Stimulated activated CD8-positive, alpha-beta memory T cell treated with anti-CD3 and anti-CD28 coated beads, Interleukin-2, amount 100 ng/mL, for 1 hour (primary cell): ENCODE measurements at places on chromosomes 11 and 22.

GRCh38 chr11:103528046-103528445 lies 418.8 kb downstream of the DYNC2H1 start:
- no peak for DNase-seq

DNA sequence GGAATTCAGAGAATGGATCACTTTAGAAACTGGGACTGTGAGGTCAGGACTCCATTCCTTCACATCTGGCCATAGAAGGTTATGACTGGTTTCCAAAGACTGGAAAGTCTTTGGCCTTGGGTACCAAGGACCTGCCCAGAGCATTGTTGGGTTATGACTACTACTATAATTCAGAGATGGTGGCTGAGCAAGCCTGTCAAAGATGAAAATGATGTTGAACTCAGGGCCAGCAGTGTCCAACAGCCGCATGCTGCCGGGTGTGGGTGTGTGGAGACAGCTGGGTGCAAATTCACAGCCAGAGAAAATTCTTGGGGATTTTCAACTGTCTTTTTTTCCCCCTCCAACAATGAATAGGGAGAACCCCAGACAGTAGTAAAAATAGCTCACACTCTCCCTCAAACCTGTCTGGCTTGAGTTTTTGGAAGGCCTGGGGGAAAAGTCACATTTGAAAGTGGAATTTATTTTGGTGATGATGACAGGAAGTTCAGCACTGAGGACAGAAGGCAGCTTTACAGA lies 166.8 kb upstream of the NCAM1 start:
- DNase-seq = no peak

GRCh38 chr22:38411016-38411415 lies 44.0 kb downstream of the KCNJ4 start:
- no peak for DNase-seq

DNA sequence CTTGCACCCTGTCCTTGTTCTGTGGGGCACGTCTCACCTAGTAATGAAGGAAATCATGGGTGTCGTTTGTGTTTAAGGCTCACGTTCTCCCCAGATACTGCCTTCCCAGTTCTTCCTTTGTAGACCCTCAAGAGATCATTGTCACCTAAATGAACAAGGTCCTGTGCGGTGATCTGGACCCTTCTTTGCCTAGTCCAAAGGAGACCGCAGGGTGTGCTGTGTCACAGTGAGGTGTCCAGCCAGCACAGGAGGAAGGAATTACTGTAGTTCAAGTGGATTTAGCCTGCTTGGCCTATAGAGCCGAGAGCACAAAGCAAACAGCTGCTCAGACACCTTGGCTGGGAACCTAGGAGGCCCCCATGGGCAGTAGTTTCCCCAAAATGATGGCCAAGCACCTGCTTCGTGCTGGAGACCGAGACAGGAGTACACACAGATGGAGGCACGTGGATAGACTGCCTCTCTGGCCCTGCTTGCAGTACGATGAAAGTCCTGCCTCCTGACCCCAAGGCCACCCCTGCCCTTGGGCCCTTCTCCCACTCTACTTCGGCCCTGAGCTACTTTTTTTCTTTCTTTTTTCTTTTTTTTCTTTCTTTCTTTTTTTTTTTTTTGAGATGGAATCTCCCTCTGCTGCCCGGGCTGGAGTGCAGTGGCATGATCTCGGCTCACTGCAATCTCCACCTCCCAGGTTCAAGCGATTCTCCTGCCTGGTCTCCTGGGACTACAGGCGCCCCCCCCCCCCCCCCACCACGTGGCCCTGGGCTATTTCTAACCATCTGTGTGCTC lies 19.4 kb upstream of the PPFIA1 start:
- DNase-seq = no peak
